ENCODE measurements at places on chromosomes 16 and 17. TPM values are rescaled to one million over a fixed set of nuclear protein-coding genes. Genes with fewer than 3 reads are reported as not detected.

TPSG1 gene
- polyA plus RNA-seq = not detected

DNA sequence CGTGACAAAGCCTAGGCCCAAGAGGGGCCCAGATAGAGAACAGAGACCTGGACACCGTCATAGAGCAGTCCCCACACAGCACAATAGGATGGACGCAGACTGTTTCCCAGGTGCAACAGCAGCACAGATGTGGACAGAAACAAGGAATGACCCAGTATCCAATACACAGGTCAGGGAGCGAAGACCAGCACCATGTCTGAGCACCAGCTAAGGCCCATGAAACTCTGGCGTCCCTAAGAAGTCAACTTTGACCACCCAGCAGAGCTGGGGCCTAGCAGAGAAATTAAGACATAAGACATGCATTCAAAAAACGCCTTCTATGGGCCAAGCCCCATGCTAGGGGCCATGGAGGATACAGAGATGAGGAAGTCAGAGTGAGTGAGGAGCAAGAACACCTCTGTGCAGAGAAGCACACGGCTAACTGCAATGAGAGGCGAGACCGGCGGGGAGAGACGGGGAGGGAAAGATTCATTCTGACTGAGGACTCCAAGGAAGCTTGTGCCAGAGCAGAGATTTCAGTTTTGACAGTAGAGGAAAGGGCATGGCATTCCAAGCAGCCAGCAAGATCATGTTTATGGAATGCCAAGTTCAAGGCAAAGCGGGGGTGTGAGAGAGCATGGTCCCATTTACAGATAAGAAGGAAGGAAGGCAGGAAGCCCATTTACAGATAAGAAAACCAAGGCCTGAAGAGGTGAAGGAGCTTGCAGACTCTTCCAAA lies 50.8 kb downstream of the PITPNM3 start:
- DNase-seq = no peak

- no peak for DNase-seq
Measured at GRCh38 chr16:49049191-49049590, 232.4 kb downstream of the CBLN1 start.

GRCh38 chr16:24689128-24689527 lies 40.3 kb upstream of the TNRC6A start:
- peak; percentile 84 for DNase-seq

MYH1 gene
- polyA plus RNA-seq = not detected
